ENCODE measurements at places on chromosomes 2 and 18.
A peak's percentile ranks its signal among the peaks of the same experiment; 100 is the strongest.

DNA sequence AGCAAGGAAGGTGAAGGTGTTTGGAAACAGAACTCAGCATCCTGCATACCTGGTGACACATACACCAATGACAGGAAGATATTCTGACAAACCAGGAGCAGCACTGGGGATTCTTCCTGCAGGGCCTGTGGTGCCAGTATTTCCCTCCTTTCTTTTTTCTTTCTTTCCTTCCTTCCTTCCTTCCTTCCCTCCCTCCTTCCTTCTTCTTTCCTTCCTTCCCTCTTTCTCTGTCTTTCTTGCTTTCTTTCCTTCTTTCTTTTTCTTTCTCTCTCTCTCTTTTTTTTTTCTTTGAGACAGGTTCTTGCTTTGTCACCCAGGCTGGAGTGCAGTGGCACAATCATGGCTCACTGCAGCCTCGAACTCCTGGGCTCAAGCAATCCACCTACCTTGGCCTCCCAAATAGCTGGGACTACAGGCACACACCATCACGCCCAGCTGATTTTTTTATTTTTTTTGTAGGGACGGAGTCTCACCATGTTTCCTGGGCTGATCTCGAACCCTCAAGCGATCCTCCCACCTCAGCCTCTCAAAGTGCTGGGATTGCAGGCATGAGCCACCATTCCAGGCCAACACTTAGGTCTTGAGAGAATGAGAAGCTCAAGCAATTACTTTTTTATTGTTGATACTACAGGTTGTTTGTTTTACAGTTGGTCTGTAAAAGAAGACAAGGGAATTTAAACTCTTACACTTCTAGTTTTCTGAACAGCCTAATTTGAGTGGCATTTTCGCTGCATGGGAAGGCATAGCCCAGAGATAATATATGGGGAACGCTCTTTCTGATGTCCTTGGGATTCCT, 54.7 kb upstream of the GATA6 start:
- no peak for DNase-seq

DNA sequence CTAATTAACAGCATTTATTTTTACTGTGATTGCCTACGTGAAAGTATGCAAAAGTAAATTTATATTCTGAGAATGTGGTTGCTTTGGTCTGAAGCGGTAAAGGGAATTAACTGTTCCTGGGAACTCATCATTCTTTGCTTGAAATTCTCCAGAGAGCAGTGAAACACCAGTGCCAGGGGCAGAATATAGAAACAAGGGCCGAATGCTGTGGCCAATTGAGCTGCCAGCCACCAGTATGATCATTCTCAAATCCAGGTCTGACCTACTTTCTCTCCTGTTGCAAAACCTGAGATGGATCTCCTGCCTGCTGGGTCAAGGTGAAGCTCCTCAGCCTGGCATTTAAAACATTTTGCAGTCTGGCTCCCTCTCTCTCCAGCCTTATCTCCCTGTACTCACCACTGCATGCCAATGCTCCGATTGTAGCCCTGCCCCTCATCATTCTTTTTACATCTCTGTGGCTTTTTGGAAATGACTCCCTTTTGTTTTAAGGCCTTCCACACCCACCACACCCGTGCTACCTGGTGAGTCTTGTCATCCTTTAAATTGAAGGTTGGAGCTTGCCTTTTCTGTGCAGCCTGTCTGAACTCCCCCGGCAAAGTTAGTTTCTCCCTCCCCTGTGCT, 94.5 kb upstream of the TMEM178A start:
- no peak for DNase-seq

DNA sequence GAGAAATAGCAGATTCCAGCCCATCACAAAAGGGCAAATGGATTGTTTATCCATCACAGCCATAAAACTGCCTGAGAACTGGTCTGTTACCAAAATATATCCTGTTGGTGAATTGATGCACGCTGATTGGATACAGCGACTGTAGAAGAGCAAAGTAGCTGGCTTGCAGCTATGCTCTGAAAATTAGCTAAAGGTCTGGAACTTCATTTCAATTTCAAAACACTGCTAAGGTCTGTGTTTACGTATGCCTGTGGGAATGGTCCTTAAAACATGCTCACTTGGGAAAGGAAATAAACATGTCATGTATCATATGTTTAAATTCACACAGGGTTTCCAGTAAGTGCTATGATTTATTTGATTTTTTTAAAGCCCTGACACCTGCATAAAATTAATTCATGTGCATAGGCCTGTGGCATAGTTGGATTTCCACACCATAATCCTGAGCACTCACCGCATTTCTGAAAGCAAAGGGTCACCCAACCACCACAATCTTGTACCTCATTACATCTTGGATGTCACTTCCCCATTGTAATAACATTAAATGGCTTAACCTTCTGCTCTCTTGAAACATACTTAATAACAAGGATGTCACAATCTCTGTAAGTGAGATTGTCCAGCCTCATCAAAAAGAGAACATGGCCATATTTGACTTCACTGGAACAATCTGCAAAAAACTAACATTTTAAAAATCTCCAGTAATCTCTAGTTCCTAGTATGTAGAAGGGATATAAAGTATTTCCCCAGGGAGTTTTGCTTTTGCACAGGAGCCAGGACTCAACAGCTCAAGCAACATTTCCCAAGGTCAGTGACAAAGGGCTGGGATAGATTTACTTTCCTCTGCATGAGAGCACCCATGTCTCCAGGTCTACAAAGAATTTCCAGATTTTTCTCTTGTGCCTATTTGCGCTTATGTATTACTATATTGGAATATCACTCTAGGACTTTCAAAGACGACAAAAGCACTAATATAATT, 109.8 kb downstream of the FARSB start:
- no peak for DNase-seq

GRCh38 chr2:229089776-229090175, 181.3 kb downstream of the PID1 start:
- no peak for DNase-seq

GRCh38 chr2:44542520-44542919, 180.8 kb downstream of the CAMKMT start:
- no peak for DNase-seq

- no peak for DNase-seq
Observed at GRCh38 chr18:11962597-11962996, 18.7 kb upstream of the IMPA2 start.

- DNase-seq: no peak
Observed at GRCh38 chr18:36589857-36590543, 238.8 kb downstream of the TPGS2 start.

GRCh38 chr2:137507237-137507636, 457.0 kb upstream of the HNMT start:
- DNase-seq: no peak

- DNase-seq: no peak
Observed at GRCh38 chr2:230443541-230443940, 27.5 kb downstream of the SP100 start.

GRCh38 chr18:10458691-10459090, 4.3 kb downstream of the APCDD1 start:
- DNase-seq: no peak

DNA sequence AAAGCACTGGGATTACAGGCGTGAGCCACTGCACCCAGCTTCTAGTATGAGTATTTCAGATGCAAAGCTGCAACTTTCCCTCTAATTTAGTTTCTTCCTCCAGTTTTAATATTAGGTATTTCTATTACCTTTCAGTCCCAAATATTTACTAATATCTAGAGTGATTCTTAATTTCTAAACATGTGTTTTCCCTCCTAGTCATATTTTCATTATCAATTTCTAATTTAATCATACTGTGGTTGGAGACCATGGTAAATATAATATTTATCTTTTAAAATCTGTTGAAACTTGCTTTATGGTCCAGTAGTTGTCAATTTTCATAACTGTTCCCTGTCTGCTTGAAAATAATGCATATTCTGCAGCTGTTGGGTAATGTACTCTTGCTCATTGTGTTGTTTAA, 245.9 kb upstream of the REV1 start:
- no peak for DNase-seq

GRCh38 chr18:79395761-79396404, at the start of gene NFATC1:
Gene NFATC1, plus strand, starts transcription at chr18:79395930. Its CDS starts 295 bp downstream, at chr18:79396225.
- DNase-seq: peak; percentile 55

DNA sequence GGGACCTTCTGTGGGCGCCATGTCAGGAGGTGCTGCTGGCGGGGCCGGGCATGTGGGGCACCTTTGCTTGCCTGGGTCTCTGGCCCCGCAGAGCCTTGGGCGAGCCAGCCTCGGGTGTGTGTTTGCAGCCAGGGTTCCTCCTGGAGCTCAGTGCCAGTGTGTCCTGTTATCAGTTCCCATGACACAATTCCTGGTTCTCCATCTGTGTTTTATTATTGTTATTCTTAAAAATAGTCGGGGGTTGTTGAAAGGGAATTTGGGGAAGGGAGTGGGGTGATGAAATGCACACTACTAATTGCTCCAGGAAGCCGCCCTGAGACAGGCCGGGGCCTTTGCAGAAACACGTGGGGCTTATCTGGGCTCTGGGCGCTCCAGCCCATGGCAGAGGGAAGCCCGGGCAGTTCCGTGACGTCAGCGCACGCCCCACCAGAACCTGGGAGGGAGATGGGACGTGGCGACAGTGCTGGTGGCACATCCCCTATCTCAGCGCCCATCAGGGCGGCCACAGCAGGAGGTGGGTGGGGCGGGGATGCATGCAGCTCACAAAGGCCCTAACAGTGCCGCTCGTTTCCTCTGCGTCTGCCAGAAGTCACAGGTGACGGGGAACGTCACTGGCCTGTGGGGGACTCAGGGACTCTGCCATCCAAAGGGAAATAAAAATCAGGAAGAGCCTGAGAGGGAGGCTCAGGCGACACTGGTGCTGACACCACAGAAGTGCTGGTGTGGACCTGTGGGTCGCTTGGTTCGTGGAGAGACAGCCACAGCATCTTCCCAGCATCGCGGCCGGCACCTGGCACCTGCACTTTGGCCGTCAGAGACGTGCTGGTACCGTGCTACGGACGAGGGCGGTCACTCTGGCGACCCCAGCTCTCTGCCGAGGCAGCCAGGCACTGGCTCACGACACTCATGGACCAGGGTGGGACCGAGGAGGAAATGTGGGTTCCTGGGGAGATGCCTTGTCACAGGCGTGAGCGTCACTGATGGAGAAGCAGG, 131.0 kb downstream of the NFATC1 start:
- DNase-seq: no peak

DNA sequence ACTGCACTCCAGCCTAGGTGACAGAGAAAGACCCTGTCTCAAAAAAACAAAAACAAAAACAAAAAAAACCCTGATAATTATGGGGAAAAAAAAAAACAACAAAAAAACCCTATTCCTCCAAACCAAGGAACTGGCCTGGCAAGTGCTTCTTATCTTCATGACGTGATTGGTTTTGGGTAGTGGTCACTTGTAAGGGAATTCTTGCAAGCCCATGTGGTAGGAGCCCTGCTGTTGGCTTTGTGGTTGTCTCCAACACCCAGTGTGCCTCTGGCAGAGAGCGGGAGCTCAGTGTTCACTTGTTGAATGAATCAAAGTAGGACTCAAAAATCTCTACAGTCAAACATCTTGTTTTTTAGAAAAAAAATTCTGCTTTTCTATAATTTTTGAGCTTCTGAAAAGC, 6.0 kb downstream of the GALM start:
- no peak for DNase-seq

DNA sequence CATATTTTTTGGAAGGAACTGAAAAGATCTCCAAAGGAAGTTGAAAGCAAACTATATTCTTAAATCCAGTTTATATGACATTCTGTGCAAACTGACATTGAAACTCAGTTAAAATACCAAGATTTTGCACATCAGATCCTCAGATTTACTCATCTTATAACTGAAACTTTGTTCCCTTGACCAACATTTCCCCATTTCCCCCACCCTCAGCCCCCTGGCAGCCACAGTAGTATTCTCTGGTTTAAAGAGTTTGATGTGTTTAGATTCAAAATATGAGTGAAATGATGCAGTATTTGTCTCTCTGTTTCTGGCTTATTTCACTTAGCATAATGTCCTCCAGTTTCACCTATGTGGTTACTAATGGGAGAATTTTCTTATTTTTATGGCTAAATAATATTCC, 99.2 kb upstream of the ITGA4 start:
- DNase-seq: no peak

DNA sequence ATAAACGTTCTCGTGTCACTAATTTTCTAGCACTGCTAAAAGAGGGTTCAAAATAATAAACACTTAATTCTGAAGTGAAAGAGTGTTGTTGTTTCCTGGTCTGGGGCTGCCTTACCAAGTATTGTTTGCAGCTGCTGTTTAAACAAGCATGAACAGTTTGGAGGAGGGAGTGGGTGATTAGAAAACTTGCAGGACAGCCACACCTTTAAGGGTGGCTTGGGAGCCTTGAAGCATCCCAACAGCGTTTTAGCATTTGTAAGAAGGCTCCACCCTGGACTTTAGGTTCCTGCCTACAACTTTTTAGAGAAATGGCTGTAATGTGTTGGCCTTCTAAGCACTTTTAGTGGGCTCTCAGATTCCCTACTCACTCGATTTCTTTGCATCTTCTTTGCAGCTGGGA, 371.6 kb downstream of the TGIF1 start:
- DNase-seq: no peak

DNA sequence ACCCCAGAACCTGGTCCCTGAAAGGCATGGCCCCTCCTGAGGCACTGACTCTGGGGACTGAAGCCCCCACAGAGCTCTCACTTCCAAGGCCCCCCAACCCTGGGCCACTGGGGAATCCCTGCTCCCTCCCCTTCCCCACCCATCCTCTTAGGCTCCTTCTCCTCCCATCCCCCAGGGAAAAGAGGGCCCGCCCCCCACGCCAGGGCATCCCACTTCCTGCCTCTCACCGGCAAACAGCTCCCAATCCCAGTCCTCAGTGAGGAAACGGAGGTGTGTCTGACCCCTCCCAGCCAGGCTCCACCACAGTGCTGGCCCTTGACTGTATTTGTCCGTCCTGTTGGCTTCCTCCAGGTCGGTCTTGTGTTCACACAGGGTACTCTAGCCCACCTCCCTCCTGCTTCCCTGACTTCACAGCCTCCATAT, 35.0 kb upstream of the PTMA start:
- DNase-seq: no peak

DNA sequence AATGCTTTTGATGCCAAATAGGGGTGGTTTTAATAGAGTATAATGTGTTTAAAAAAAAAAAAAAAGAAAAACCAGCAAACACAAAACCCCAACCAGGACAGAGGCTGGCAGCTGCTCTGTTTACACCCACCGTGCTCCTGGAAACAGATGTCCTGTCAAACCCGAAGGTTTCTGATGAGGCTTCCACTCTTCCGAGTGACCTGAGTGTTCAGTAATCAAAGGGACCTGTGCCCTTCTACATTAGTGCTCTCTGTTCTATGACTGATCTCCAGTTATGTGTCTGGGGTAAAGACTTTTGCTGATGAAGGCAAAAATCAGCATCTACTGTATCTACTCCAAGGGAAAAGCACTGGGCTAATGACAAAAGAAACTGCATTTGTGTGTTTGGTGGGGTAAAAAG, 3.5 kb upstream of the KLHL29 start:
- DNase-seq: no peak

- DNase-seq: no peak
Observed at GRCh38 chr2:111958901-111959300, 60.5 kb downstream of the MERTK start.

DNA sequence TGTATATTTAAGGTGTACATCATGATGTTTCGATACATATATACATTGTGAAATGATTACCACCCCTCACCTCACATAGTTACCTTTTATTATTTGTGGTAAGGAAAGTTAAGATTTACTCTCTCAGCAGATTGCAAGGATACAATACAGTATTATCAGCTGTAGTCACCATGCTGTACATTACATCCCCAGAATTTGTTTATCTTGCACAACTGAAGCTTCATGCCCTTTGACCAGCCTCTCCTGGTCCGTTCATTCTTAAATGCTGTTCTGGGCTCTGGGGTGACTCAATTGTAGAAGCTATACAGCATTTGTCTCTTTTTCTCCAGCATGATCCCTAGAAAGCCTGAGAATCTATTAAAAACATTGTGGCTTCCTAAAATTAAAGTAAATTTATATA, 90.8 kb downstream of the PTPRM start:
- DNase-seq: no peak
